ENCODE measurements at places on chromosomes 1 and 21.
A peak's percentile ranks its signal among the peaks of the same experiment; 100 is the strongest.

GRCh38 chr1:34367954-34368353, 191.2 kb downstream of the C1orf94 start:
- peaks cover 55% of the 10 kb centered on the region for H3K27me3 ChIP-seq
- no peaks in the 10 kb centered on the region for H3K36me3 ChIP-seq
- H3K4me1 ChIP-seq: no peaks in the 10 kb centered on the region

GRCh38 chr1:117499071-117499470, 106.8 kb upstream of the TENT5C start:
- H3K27me3 ChIP-seq: no peaks in the 10 kb centered on the region
- H3K4me3 ChIP-seq: no peak overlapping the region
- no peak for DNase-seq
- H3K4me1 ChIP-seq: no peaks in the 10 kb centered on the region

GRCh38 chr1:198641501-198641900, 2.7 kb downstream of the PTPRC start:
- no peaks in the 10 kb centered on the region for H3K36me3 ChIP-seq
- no peak for DNase-seq
- H3K27me3 ChIP-seq: no peaks in the 10 kb centered on the region
- H3K27ac ChIP-seq: no peak overlapping the region
- no peak overlapping the region for H3K4me3 ChIP-seq
- no peaks in the 10 kb centered on the region for H3K4me1 ChIP-seq

GRCh38 chr1:214833178-214833756, 230.3 kb downstream of the CENPF start:
- no peak overlapping the region for H3K4me3 ChIP-seq
- H3K36me3 ChIP-seq: no peaks in the 10 kb centered on the region
- no peak for DNase-seq
- H3K27ac ChIP-seq: no peak overlapping the region
- H3K4me1 ChIP-seq: no peaks in the 10 kb centered on the region

DNA sequence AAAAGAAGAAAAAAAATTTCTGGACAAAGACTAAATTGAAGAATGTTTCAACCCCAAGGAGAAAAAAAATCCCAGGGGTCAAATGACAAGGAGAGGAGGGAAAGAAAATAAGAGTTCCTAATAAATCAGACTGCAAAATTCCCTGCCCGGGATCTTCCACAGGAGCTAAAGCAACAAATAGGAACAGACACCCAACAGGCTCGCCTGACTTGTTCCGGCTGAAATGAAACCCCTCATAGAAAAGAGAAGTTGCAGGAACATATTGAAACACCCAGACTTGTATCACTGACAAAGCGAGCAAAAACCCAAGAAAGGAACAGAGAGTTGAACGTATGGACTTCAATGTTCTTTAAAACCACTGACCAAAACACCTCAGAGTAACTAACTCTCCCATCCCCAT, 123.0 kb downstream of the TIAM1 start:
- peak overlapping the region; percentile 4 for H3K4me3 ChIP-seq
- H3K27me3 ChIP-seq: no peaks in the 10 kb centered on the region
- peaks cover 26% of the 10 kb centered on the region for H3K4me1 ChIP-seq
- peaks cover 27% of the 10 kb centered on the region for H3K36me3 ChIP-seq
- DNase-seq: no peak

DNA sequence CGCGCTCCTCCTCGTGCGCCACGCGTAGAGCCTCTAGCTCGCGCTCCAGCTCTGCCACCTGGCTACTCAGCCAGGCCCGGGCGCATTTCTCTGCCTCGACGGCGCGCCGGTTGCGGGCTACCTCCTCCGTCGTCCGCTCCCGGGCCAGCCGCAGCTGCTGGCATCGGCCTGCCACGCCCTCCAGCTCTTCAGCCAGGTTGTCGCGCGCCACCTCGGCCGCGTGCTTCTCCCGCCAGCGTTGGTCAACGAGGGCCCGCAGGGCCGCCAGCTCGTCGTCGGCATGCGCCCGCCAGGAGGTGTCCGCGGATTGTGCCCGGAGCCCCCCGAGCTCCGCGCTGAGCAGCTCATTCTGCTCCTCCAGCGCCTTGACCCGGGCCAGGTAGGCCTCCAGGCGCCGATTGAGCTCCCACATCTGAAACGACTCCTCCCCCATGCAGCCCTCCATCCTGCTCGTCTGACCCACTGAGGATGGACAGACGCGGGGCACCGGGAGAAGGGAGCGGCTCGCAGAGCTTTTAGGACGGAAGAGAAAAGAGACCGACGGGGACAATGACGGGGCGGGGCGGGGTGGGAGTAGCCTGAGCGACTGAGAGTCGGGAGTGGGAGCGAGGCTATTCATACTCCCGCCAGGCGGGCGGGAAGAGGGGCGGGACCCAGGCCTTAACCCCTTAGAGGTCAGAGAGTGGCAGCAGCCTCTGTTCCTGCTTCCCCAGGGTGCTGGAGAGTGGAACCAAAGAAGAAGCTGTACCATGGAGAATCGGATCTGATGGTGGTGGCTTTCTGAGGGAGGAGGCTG, at the start of gene NES:
TSS of gene NES (minus strand) at position 588 of the 796 bp plus-strand sequence. CDS start at position 445, 143 bp downstream.
- peaks cover 59% of the 10 kb centered on the region for H3K27me3 ChIP-seq
- H3K36me3 ChIP-seq: peaks cover 15% of the 10 kb centered on the region
- no peak for DNase-seq
- H3K4me3 ChIP-seq: peak within 1 kb of the TSS; percentile 91

DNA sequence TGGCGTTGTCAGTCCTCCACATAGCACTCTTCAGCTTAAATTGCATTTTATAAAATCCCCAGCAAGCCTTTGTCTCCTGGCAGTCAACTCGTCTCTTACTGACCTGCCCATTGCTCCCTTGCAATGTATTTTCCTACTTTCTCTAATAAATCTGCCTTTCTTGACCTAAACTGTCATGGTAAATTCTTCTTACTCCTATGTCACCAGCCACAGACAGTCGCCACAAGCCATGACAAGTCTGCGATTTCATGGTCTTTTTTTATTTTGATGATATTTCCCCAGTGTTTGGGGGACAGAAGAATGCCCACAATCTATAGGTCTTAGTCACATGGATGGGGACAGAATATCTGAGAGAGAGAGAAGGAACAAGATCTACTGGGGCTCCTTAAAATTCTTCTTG, 8.4 kb downstream of the IFNAR2 start:
- H3K27ac ChIP-seq: no peak overlapping the region
- H3K4me1 ChIP-seq: no peaks in the 10 kb centered on the region
- H3K36me3 ChIP-seq: peaks cover 20% of the 10 kb centered on the region
- no peak overlapping the region for H3K4me3 ChIP-seq
- H3K27me3 ChIP-seq: no peaks in the 10 kb centered on the region

DNA sequence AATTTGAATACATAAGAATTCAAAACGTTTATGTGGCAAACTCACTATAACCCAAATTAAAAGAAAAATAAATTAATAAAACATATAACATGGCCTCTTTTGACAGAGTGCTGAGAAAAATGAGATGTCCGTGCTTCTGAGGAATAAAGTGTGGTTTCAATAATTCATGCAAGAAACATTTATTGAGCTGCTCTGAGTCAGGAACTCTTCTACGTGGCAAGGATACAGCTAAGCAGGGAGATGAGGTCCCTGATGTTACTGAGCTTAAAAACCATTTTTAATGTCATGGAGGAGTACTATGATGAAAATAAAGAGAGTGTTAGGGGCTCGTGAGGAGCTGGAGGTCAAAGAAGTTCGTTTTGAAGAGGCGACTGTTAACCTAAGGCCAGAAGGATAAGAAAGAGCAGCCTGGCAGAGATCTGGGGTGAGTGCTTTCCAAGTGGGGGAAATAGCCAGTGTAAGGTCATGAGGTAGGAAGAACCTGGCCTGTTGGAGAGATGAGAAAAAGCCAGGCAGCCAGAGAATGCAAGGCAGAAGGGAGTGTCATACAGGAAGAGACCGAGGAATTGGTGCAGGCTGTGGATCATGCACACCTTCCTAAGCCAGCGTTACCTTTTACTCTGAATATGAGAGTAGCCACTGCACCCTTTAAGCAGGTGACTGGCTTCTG, 182.2 kb upstream of the DUSP10 start:
- no peak for DNase-seq
- no peak overlapping the region for H3K4me3 ChIP-seq
- no peak overlapping the region for H3K27ac ChIP-seq
- peaks cover under 1% of the 10 kb centered on the region for H3K27me3 ChIP-seq
- no peaks in the 10 kb centered on the region for H3K36me3 ChIP-seq

- no peak overlapping the region for H3K4me3 ChIP-seq
- no peaks in the 10 kb centered on the region for H3K4me1 ChIP-seq
- H3K27ac ChIP-seq: no peak overlapping the region
- no peaks in the 10 kb centered on the region for H3K27me3 ChIP-seq
These were observed 892.4 kb upstream of the B3GALT2 start for GRCh38 chr1:194078765-194079164.

DNA sequence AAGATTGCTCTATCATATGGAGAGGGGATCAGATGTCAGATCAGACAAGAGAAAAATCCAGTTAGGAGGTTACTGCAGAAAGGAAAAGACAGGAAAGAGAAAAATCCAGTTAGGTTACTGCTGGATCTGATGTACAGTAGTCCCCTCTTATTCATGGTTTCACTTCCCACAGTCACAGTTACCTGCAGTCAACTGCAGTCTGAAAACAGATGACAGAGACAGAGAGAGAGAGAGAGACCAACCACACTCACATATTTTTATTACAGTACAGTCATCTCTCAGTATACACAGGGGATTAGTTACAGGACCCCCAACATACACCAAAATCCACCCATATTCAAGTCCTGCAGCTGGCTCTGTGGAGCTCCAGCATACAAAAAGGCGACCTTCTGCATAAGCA, 29.3 kb downstream of the NUP133 start:
- H3K4me1 ChIP-seq: no peaks in the 10 kb centered on the region
- H3K4me3 ChIP-seq: no peak overlapping the region
- no peaks in the 10 kb centered on the region for H3K27me3 ChIP-seq

GRCh38 chr1:192003295-192004077, 154.8 kb upstream of the RGS18 start:
- no peak overlapping the region for H3K4me3 ChIP-seq
- H3K27ac ChIP-seq: no peak overlapping the region
- no peak for DNase-seq
- H3K27me3 ChIP-seq: no peaks in the 10 kb centered on the region
- H3K4me1 ChIP-seq: no peaks in the 10 kb centered on the region

- H3K27me3 ChIP-seq: no peaks in the 10 kb centered on the region
- peaks cover 5% of the 10 kb centered on the region for H3K36me3 ChIP-seq
- H3K27ac ChIP-seq: no peak overlapping the region
- DNase-seq: no peak
- peaks cover 40% of the 10 kb centered on the region for H3K4me1 ChIP-seq
These were observed 118.1 kb downstream of the SYT2 start for GRCh38 chr1:202592146-202592545.

- peaks cover 6% of the 10 kb centered on the region for H3K36me3 ChIP-seq
- H3K27me3 ChIP-seq: no peaks in the 10 kb centered on the region
These were observed 292.7 kb downstream of the TPR start for GRCh38 chr1:186082235-186082937.

- peaks cover 7% of the 10 kb centered on the region for H3K4me1 ChIP-seq
- no peak overlapping the region for H3K27ac ChIP-seq
- no peaks in the 10 kb centered on the region for H3K27me3 ChIP-seq
- DNase-seq: no peak
- H3K4me3 ChIP-seq: no peak overlapping the region
- H3K36me3 ChIP-seq: peaks cover 30% of the 10 kb centered on the region
These were observed 16.2 kb upstream of the MYBPHL start for GRCh38 chr1:109322974-109323373.

GRCh38 chr1:191125950-191126349, 648.3 kb upstream of the BRINP3 start:
- no peak for DNase-seq
- H3K4me3 ChIP-seq: no peak overlapping the region
- no peaks in the 10 kb centered on the region for H3K4me1 ChIP-seq
